ENCODE measurements at places on chromosomes 6 and 20.

DNA sequence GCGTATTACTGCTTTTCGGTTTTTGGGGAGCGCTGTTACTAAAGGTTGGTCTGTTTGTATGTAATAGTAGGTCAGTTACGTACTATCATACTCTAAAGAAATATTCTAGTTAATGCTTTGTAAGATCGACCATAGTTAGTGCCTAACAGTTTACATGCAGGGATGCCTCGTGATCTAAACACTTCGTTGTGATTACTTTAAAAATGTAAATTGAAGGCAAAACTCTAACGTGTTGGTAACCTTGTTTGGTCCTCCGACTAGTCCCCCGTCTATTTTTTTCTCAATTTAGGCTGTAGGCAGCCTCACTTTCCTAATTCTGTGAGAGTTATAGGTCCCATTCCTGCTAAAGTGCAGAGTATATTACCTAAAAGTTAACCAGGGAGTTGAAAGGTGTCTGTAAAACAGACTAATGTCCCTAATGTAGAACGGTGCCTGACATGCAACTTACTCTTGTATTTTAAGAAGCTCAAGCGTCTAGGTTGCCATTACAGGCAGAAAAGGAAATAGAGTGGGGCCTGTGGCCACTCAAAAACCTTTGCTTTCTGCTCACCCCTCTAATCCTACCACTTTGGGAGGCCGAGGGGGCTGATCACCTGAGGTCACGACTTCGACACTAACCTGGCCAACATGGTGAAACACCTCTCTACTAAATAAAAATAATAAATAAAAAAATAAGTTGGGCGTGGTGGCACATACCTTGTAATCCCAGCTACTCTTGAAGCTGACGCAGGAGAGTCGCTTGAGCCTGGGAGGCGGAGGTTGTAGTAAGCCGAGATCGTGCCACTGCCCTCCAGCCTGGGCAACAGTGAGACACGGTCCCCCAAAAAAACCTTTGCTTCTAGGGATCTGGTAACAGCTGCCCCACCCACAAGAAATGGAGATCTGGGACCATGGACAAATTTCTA lies 37.8 kb downstream of the HFE start:
- no peak for DNase-seq

GRCh38 chr6:36906539-36907325 lies 21.0 kb downstream of the C6orf89 start:
- no peak for DNase-seq

GRCh38 chr6:139099984-139100383 lies 34.9 kb upstream of the HECA start:
- DNase-seq, result no peak

DNA sequence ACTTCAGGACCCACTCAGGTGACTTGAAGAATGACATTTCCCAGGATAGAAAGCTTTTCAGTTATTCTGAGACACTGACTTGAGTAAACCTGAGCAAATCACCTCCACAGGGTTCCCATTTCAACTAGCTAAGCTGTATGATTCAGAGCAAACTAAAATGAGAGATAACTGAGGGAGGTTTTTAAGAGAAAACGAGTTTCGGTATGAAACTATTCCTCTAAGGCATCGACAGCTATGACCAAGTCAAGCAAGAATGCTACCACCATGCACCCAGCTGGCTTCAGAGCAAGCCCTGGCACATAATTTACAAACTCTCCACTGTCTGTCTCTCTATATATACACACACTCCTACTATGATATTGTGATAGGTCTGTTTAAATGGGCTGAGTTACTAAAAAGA lies 75.4 kb downstream of the PERP start:
- DNase-seq, result no peak

DNA sequence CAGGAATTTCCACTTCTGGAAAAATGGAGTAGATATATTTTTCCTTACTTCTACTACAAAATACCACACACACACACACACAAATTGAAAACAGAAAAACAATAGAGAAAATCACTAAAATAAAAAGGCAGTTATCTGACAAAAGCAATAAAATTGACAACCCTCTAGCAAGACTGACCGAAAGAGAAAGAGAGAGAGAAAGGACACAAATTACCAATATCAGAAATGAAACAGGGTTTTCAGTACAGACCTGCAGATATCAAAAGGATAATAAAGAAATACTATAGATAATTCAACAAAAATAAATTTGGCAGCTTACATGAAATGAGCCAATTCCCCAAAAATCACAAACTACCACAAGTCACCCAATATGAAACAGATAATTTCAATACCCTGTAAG lies 104.7 kb downstream of the OPRM1 start:
- no peak for DNase-seq

GRCh38 chr20:38985603-38986170 lies 23.5 kb downstream of the DHX35 start:
- no peak for DNase-seq

GRCh38 chr6:79077715-79078074 lies 359 bp downstream of the PHIP start:
- no peak for DNase-seq

GRCh38 chr6:108473197-108473596 lies 87.5 kb upstream of the FOXO3 start:
- DNase-seq, result no peak

- DNase-seq, result no peak
These were observed 73.9 kb upstream of the BACH2 start for GRCh38 chr6:90370493-90370959.

DNA sequence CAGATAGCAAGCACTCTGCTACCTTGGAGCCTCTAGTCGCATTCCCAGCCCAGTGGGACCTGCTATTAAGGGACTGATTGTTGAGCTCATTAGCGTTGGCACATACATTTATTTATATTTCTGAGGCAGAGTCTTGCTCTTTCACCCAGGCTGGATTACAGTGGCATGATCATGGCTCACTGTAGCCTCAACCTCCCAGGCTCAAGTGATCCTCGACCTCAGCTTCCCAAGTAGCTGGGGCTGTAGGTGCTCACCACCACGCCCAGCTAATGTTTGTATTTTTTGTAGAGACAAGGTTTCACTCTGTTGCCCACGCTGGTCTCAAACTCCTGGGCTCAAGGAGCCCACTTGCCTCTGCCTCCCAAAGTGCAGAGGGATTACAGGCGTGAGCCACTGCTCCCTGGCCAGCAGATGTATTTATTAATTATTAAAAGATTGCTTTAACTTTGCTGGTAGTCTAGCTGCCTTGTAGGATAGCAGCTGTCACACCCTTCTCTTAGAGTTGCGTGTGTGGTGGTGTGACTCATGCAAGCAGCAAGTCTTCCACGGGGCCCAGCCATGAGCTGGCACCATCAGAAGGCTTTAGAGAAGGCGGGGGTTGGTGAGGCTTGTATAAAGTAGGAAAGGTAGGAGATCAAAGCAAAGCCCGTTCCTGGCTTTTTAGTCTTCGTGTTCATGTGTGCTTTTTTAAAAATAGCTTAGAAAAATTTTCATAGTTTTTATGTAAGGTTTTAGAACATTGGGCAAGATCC lies 16.5 kb downstream of the ACTR5 start:
- no peak for DNase-seq
